ENCODE measurements at places on chromosomes 5 and 9. TPM values are rescaled to one million over a fixed set of nuclear protein-coding genes. Genes with fewer than 3 reads are reported as not detected.

The ECSCR gene
- not detected for total RNA-seq

The CDX1 gene
- total RNA-seq: not detected

The SURF2 gene
- total RNA-seq: 60.0 TPM

The TMEM215 gene
- total RNA-seq: 0.02 TPM

The GDF9 gene
- total RNA-seq: 0.26 TPM

The ZNF618 gene
- total RNA-seq: 7.8 TPM

The ANKRD18B gene
- 4.6 TPM for total RNA-seq

The SLC46A2 gene
- total RNA-seq: not detected

Data from A549 treated with CORT108297 at 1 μM for 4 hours (cell line).